ENCODE measurements at places on chromosomes 11 and 22. TPM values are rescaled to one million over a fixed set of nuclear protein-coding genes. Genes with fewer than 3 reads are reported as not detected.

DNA sequence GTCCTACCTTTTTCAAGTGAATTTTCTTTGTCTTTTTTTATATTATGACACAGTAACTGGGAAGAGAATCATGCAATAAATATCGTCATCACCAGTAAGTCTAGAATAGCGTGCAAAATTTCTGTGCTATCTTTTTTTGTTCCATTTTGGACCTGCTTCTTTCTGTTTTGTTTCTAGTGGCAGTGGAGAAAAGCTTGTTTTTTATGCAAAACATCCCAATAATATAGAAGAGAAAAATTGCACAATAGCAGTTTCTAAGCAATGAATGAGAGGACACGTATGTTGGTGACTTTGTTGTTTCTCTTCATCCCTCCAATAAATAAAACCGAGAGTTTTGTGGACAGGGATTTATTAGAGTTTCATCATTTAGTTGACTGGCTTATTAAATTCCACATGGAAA lies 10.3 kb downstream of the GRK3 start:
- no peak for DNase-seq

GRCh38 chr11:2826679-2827056 lies 58.9 kb downstream of the CDKN1C start:
- no peak for DNase-seq

GRCh38 chr11:73414977-73415651 lies 38.9 kb downstream of the RELT start:
- no peak for DNase-seq

GRCh38 chr11:93729129-93729616 lies 12.1 kb downstream of the TAF1D start:
- DNase-seq: no peak

OR10W1 gene
- total RNA-seq: not detected

Measured in CD8-positive, alpha-beta memory T cell (primary cell).